Stimulated activated CD8-positive, alpha-beta memory T cell treated with anti-CD3 and anti-CD28 coated beads, Interleukin-4, amount 100 ng/mL, for 1 hour (primary cell): ENCODE measurements at places on chromosomes 1 and 21.

DNA sequence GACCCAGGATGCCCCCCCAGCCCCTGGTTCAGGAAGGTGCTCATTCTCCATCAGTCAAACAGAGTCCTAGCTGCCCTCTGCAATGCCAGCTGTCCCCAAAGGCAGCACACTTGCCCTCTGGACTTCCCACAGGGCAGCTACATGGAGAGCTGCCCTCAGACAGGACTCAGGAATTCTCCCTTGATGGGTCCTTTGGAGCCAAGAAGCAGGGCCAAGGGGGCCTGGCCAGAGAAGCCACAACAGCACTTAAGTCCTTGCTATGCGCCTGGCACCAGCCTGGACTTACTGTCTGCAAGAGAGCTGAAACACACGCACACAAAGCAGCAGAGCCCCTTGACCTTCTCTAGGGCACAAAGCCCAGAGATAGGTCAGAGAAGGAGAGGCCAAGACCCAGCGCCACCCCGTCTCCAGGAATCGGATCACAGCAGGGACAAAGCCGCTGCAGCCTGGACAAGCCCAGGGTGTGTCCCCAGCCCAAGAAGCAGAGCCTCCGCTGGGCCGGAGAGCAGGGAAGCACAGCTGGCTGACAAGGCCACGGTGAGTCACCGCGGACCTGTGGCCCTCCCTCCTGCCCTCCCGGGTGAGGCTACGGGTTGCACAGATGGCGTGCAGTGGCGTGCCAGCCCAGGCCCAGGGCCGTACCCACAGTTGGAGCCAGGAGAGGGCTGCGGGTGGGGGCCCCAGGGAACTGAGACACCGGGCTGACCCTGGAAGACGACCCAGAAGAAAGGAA is 1.7 kb downstream of the WNT9A start:
- DNase-seq, result no peak

GRCh38 chr1:236997361-236997760 is 6.9 kb downstream of the MT1HL1 start:
- no peak for DNase-seq

GRCh38 chr1:244383278-244383884 is 68.3 kb downstream of the ADSS2 start:
- no peak for DNase-seq

GRCh38 chr1:61353797-61354406 is 271.5 kb downstream of the NFIA start:
- no peak for DNase-seq

GRCh38 chr21:14241297-14241696 is 25.3 kb downstream of the RBM11 start:
- DNase-seq, result no peak

DNA sequence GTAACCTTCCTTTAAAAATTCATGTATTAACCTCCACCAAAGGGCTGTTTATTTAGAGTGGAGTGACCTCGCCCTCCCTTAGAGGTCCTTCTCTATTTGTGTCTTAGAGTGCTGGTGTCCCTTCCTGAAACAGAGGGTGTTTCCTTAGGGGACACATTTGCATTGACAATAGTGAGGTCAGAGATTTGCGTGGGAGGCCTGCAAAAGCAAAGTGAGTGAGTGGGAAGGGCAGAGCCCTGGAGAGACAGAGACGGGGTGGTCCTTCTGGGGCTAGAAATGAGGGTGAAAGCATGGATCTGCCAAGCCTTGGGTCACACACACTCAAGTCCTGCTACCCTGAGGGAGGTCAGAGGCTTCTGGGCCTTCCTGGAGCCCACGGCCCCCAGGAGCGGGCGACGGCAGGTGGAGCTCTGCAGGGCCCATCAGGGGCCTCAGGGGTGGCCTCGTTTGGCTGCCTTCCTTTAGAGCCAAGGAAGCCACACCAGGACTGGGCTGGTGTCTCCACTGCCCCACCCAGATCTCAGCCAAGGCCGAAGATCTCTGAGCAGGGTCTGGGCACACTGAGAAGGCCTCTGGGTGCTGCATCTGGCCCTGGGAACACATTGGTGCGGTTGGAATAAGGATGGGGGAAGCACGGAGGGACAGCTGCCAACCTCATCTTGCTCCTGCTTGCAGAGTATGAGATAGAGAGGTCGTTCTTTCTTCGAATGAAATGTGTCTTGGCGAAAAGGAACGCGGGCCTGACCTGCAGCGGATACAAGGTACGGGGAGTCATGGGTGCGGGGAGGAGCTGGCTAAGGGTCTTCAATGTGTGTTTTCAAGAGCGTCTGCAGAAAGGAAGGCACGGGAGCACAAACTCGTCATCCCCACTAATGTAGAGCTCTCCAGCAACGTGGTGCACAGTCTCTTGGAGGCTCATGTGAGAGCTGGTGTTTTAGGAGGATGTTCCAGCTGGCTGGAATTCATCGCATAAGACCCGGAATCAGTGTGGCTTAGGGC is 23.8 kb downstream of the SIM2 start:
- no peak for DNase-seq

DNA sequence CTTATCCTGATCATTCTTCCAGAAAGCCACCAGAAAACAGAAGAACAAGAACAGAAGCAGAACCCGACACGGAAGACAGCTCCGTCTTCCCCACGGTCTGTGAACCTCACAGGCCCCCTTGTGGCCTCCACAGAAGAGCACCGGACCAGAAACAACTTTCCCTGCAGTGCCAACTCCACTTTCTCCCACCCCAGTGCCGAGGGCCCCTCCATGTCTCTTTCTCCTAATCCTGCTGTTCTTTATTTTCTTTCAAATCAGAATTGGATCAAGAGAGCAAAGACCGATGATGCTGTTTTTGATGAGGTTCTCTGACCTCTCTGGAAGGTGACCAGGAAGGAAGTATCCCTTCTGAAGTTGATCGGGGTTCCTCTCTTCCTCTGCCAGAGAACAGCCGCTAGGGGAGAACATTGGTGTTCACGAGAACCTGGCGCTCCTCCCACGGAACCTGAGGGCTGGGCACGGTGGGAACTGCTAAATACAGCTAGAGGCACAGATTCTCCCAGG is 58.9 kb upstream of the CTTNBP2NL start:
- DNase-seq, result no peak

DNA sequence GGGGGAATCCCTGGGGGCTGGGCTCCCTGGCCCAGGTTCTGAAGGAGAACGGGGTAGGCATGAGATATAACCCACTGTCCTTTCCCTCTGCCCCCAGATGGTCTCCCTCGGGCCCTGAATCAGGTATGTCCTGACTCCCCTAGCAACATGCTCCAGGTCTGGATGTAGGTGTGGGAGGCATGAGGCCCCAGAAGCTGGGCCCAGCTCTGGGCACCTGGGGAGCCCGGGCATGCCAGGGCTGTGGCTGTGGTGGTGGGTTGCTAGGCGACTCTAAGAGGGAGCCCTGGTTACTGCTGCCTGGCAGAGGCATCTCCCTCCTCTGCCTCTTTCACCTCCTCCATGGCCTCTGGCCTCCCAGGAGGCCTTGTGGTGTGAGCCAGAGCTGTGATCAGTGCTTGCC is 16.2 kb downstream of the FOXO6 start:
- DNase-seq, result no peak

DNA sequence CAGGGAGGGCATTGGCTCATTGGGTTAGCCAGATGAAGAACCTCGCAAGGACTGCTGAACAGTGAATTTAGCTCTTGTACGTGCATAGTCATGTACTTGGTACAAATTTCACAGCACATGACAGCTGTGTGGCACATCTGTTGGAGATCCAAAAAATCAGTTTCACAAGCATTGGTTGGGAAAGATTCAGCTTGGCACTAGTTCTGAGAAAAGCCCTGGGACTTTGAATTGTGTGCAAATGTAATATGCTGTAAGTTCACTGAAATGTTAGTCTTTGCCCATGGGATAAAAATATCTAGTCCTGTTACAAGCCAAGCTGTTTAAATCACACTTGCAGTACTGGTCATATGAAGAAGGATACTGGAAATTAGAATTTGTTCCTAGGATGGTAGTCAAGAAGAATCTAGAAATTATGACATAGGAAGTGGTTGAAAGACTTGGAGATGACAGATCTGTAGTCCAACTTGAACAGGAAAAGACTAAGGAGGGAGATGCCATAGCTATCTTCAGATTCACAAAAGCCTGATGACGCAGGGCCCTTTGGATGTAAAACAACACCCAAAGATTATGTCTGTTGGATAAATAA is 19.2 kb downstream of the LAMC2 start:
- DNase-seq, result no peak

- DNase-seq, result no peak
Measured at GRCh38 chr1:235646463-235646862, 3.1 kb downstream of the GNG4 start.

- no peak for DNase-seq
Measured at GRCh38 chr1:81617308-81617967, 183.3 kb upstream of the ADGRL2 start.

DNA sequence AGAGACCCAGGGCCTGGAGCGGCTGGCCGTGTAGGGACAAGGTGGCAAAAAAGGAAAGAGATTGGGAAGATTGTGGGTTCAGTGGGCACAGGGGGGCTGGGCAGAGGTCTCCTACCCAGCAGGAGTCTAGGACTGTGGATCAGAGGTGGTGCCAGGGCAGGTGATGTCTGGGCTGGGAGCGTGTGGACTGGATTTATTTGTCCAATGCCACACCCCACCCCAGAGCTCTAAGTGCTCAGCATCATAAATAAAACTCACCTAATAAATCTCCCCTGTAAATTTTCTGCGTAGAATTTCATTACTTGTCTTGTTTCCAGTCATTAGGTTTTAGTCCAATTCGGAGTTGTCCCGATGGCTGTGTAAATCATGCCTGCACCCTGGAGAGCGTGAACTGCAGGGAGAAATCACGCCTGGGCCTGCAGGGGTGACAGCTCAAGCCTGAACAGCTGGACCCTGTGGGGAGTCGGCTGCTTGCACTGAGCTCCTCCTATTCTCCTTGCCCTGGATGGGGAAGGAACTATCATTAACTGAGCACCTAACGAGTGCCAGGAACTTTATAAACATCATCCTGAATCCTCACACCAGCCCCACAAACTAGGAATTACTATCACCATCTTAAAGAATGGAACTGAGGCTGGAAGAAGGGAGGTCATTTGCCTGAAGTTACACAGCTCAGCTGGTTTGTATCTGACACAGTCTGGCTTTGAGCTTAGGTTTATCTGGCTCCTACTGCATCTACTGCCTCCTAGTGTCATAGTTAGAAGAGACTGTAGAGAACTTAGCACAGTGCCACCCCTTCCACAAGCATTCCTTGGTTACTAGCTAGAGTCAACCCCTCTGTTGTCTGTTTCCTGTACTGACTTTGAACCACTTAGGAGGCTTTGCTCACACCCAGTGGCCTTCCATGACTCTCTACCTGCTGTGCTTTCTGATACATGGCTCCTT is 25.0 kb upstream of the POU3F1 start:
- DNase-seq, result no peak

DNA sequence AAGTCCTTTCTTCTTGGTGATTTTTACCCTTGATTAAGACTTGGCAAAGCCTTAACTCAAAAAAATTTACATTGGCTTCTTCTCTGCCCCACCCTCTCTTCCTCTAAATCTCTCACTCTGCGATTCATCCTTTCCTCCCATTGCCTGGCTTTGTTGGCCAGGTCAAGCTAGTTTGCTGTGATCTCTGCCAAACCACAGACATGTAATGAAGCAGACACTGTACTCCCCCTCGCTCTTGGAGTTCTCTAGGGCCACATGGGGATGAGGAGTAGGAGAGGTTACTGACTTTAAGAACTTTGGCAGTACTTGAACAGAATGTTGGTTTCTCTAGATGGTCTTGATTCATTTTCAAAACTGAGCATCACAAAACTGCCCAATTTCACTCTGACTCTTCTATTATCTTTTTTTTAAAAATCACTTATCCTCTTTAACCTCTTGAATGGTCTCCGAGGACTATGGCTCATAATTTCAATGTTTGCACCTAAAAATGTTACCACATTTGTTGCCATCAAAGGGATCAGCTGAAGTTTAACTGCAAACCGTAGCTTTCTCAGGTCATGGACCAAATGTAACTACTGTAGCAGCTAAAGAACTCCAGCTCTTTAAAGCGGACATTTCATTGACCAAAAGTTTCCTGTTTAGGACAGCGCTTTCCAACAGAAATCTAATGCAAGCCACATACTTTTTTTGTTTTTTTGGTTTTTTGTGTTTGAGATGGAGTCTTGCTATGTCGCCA is 62.7 kb upstream of the IPO9 start:
- DNase-seq, result no peak

DNA sequence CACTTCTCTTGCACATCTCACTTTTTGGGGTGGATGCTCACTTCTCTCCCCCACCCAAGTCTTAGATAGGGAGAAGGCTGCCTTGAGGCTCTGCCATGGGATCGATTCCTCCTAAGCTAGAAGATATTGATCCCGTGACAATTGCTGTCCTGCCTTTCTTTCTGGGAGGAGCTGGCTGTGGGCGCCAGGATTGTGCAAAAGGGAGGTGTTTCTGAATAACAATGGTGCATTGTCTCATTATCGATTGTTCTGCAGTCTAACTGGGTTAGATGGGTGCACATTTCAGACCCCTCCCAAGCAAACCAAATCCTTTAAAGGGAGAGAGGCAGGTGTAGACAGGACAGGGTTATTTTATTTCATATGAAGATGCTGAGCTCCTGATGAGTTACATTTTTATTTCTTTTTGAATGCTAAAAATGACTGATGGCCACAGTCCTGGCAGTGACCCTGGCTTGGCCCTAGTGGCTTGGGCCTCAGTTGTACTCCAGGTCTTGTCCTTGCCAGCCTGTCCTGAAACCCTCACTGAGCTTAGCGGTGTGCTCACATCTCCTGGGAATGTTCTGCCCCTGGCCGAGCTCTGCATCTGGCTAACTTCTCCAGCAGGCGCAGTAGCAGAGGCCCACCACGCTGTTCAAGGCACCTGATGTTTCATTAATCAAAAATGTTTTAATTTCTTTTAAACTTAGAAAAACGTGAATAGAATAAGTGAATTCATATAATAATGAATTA is 99.0 kb upstream of the KAZN start:
- no peak for DNase-seq

DNA sequence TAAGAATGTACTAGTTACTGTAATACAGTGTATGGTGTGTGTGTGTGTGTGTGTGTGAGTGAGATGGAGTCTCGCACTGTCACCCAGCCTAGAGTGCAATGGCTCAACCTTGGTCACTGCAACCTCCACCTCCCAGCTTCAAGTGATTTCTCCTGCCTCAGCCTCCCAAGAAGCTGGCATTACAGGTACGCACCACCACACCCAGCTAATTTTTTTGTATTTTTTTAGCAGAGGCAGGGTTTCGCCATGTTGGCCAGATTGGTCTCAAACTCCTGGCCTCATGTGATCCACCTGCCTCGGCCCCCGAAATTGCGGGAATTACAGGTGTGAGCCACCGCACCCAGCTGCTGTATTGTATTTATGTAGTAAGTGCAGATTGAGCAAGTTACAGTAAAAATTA is 2.9 kb upstream of the LRRC40 start:
- no peak for DNase-seq

- no peak for DNase-seq
Measured at GRCh38 chr1:29767769-29768425, 531.6 kb downstream of the PTPRU start.
